ENCODE measurements at places on chromosomes 12 and 14.

DNA sequence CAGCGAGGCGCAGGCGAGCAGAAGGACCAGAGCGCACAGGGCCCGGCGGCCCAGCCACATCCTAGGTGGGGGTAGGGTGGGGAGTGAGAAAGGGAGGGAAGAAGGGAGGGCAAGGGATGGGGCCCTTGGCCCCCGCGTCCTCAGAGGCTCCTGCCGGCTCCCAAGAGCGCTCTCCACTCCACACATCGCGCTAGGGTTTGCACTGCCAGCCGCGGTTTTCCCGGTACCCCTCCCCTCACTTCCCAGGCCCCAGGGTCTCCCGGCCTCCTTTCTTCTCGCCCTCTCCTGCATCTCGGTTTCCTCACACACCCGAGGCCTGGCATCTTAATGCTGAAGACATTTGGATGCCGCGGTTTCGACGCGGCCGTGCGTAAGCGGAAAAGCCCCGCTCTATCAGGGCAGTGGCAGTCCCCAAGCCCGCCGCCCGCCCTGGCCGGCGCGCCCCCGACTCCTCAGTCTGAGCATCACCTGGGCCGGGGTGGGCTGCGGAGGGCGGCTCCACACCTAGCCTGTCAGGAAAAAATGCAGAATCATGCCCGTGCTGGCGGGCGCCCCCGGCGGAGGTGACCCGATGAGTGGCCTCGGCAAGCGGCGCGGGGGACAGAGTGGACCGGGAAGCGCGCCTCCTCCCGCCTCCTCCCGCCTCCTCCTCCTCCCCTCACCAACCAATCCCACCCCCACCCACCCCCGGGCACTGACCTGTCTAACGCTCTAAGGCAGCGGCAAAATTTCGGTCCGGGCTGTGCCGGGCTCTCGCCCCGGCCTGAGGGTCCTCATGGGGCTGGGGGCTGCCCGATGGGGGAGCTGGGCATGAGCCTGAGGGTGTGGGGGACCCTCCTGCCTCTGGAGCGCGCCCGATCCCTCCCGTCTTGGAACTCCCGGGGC lies 686 bp downstream of the B4GALNT1 start:
- no peak for DNase-seq

DNA sequence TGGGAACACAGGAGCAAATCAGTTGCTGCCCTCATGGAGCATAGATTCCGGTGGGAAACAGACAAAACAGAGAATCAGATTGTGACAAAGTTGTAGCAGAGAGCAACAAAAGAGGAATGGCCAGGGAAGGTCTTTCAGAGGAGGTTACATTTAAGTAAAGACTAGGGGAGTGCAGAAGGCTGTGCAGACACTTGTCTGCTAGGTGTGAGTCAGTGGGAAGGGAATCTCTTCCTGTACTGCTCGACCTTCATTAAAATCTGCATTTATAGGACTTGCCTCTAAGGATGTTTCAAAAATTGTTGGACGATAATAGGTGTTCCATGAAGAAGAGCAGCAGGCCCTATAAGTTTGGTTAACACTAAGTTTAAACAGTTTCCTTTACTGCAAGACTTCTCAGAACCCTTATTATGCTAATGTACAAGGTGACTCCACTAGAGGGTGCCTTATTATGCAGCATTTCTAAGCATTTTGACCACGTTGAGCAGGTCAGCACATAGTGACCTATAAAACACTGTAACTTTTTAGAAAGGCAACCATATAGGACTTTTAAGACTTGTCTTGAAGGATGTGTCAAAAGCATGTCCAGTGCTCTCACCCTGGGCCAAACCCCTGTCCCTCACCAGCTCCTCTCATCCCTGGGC lies 91.8 kb upstream of the RIC8B start:
- no peak for DNase-seq

DNA sequence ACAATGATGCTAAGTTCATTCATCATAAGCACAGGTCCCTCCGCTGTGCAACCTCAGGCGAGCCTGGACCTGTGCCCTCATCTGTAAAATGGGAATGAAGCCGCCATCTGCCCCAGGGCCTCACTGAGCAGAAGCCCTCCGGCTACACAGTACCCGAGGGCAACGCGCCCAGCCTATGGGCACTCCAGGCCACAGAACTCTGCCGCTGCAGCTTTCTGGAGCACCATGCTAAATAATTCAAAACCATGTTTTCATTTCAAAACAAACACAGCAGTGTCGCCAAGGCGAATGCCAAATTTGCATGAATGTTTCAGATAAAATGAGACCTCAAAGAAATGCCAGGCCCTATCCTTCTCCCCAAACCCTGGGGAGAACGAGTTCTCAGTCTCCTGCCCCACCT lies 4.0 kb downstream of the NCOR2 start:
- DNase-seq, result no peak

- no peak for DNase-seq
Measured at GRCh38 chr14:61262082-61262481, 19.1 kb downstream of the TMEM30B start.

DNA sequence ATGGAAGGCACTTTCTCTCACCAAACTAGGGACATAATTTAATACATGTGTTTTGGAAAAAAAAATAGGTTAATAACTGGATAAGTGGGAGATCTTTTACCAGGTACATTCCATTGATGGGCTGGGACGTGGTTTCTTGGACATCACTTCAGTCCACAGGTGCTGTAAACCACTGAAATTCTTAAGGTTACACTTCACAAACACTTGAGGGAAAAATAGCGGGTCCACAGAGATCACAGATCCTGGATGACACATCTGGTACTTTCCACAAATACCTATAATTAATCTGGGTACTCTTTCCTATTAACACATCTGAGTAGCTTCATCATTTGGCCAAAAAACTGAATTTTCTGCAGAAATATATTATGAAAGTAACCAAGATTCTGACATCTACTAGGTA lies 85.0 kb downstream of the POLR3B start:
- DNase-seq, result no peak

DNA sequence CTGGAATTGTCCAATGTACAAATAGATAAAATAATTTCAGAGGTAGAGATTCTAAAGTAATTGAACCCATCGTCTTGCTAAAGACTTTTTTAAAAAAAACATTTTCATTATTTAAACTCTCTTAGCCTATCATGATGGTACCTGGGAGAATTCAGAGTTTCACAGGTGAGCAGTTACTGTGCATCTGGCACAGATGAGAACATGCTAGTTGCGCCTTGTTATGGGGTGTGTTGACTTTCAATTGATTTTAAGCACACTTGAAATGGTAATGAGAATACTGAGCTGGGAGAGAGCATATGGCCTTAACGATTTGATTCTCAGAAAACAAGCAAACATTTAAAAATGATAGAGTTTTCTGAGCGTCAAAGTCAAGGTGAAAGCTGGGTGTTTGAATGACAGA lies 66.6 kb downstream of the FLRT2 start:
- DNase-seq, result no peak

- DNase-seq, result no peak
Measured at GRCh38 chr12:78430551-78430950, 434.0 kb upstream of the SYT1 start.

DNA sequence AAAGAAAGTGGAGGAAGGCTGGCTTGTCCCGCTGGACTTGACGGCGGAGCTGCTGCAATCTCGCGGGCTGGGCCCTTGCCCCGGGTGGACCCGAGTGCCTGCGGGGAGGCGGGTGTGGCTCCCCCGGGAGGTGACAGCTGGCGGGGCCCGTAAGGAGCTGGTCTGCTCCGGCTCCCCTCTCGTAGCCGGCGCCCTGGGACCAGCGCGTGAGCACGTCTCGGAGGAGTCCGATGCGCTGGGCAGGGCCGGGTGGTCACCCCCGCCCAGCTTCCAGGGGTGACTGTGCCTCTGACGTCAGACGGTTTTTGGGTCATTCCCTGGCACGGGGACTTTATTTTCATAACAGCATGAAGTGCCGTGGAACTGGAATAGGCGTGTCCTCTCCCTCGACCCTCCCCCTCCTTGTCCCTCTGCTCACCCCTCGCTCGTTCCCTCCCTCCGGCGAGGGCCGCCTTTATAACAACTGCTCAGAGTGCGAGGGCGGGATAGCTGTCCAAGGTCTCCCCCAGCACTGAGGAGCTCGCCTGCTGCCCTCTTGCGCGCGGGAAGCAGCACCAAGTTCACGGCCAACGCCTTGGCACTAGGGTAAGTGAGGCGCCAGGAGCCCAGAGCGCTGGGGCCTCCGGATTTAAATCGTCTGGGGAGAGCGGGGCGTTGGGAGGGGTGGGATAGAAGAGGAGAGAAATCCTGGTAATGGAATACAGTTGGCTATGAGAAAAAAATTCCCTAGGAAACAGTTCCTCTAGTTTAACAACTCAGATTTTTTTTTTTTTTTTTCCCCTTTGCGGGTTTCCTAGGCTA lies at the start of gene GPRC5A:
Gene GPRC5A, plus strand, starts transcription at position 483 of the 801 bp plus-strand sequence. CDS start 16,688 bp downstream, outside the sequence.
- peak; percentile 66 for DNase-seq

GRCh38 chr12:2640281-2640680 lies 154.5 kb upstream of the FKBP4 start:
- DNase-seq, result no peak

GRCh38 chr14:105913861-105914260 lies 387.5 kb downstream of the TMEM121 start:
- DNase-seq, result no peak

GRCh38 chr12:58529114-58529665 lies 391.1 kb downstream of the LRIG3 start:
- DNase-seq, result no peak

GRCh38 chr14:55339770-55340169 lies 68.5 kb downstream of the FBXO34 start:
- DNase-seq, result no peak

DNA sequence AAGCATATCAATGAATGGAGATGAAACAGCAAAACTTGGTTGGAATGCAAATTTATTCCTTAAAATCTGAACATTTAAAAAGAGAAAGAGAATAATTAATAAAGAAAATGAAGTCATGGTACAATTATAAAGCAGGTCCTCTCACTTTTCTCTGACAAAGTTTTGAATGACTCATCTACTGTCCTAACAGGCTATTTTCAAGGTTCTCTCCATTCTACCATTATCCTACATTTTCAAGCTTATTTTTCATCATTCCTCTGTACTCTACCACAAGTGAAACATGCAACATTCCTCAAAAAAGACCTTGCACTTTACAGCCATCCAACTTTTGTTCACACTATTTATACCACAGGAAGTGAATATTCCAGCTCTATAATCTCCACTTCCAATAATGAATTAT lies 36.9 kb upstream of the AP4S1 start:
- DNase-seq, result no peak

DNA sequence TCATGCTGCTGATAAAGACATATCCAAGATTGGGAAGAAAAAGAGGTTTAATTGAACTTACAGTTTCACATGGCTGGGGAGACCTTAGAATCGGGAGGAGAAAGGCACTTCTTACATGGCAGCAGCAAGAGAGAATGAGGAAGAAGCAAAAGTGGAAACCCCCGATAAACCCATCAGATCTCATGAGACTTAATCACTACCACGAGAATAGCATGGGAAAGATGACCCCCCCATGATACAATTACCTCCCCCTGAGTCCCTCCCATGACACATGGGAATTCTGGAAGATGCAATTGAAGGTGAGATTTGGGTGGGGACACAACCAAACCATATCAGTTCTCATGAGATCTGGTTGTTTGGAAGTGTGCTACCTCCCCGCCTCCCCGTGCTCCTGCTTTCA lies 9.8 kb upstream of the MFAP5 start:
- no peak for DNase-seq

GRCh38 chr12:112183141-112184021 lies 58.0 kb downstream of the TRAFD1 start:
- DNase-seq, result no peak

DNA sequence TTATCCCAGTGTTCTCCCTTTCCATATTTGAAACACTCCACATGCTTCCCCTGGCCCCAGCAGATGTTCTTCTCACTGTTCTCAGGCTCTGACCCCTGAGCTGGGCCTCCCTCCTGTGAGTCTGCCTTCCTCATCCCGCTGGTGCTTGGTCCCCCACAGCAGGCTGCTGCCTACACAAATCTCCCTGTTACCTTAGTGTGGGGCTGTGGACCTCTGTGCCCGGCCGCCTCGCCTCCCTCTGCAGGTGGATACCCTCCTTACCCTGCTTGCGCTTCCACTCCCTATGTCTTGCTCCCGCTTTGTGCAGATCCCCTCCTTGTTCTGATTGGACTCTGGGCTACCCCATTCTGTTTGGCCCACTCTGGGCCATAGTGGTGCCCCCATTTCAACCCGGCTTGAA lies 6.9 kb downstream of the DERA start:
- no peak for DNase-seq

GRCh38 chr14:73591690-73592449 lies at the start of gene ACOT4:
Gene ACOT4, plus strand, starts transcription at chr14:73591873. Its CDS starts 87 bp downstream, at chr14:73591960.
- DNase-seq, result peak; percentile 67

DNA sequence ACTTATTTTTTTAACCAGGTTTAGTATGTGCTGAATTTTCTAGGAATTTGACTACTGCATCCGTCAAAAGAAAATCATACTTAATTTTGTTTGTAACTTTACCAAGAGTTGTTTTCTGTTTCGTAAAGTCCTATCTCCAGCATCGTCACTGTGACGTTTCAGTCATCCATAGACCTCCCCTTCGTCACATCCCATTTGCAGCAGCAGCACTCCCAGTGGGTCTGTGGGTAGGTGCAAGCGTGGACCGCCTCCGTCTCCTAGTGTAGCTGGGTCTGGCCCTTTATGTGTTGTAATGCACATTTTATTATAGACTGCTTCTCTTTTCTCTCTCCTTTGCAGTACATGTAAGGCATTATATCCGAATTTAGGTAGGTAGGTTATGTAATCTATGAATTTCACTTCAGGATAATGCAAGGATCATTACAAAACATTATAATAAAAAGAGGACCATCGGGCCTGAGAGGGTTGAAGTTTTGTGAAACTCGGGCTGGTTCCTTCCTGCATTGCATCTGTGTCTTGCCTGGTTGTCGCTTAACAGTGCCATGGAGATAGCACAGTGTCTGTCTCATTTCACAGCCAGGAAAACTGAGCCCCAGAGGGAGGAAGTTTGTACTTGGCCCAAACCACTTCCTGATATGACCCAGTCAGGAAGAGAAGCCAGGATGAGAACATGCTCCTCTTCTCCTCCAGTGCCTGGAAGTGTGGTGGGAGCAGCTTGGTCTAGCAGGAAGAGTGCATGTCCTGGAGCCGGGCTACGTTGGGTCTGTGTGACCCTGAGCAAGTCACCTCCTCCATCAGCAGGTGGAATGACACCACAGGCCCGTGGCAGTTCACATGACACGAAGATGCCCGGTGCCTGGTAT lies 41.3 kb downstream of the EVL start:
- no peak for DNase-seq

DNA sequence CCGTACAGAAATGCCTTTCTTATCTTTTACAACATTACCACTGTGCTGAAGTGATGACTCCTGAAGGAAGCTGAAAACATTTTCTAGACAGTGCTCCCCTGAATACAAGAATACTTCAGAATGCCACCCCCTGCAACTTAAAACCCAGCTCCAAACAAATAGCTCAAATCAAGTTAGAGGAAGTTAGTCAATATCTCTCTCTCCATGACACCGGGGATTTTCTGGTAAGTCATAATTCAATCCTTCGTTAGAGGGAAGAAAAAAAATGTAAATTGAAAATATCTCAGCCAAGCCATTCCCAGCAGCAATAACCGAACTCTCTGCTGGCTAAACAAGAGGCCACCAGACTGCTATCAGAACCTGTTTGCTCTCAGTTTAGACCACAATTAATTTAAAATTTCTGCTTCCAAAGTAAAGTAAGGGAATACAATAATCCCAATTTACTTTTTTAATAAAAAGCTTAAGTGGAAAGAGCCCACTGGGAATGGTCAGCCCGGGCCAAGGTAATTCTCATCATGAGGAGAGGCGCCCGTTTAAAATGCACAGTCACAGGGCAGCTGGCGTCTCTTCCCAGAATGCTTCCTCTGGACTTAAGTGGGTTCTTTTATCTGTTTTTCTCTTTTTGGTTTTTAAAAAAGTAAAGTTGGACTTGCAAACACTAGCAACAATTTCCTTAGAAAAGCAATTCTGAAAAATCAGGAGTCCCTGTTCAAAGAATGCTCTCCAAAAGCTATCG lies 710.1 kb upstream of the STXBP6 start:
- DNase-seq, result no peak

GRCh38 chr12:100170313-100170858 lies 27.7 kb upstream of the BLTP3B start:
- no peak for DNase-seq

Data from natural killer cell treated with Interleukin-12 subunit alpha and Interleukin-12 subunit beta and Interleukin-15 and Interleukin-18, amount 100 ng/mL, for 72 hours (primary cell).